ENCODE measurements at places on chromosomes 3 and 15. TPM values are rescaled to one million over a fixed set of nuclear protein-coding genes. Genes with fewer than 3 reads are reported as not detected.

TMC3 gene
- not detected for total RNA-seq

DNA sequence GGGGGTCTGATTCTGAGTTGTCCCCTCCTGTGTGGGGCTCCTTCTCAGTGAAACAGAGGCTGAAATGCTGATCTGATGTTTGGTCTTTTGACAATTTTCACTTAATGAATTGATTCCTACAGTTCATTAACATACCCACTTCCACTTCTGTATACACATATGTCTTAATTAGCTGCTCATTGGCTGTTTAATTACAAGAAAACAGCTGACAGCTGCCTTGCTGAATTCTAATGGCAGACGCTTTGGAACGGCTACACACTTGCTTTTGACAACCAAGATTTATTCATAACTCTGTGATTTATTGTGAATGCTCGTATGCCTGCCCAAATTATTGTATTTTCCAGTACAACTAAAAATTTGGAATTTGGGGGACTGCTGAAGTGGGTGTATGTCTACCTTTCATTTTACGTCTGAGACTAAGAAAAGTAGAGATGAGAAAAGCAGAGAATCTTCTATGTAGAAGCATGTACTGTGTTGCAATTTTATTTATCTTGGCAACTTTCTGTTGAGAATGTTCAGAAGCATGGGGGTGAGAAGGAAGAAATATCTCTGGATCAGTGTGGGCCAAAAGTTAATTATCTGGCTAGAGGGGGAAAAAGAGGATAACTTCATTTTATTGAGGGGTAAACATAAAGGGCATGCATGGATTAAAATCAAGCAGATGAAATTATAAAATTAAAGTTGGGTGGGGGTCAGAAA, 46.5 kb upstream of the ICE2 start:
- H3K36me3 ChIP-seq: no peaks in the 10 kb centered on the region
- H3K4me1 ChIP-seq: peaks cover 5% of the 10 kb centered on the region
- H3K4me3 ChIP-seq: no peak overlapping the region
- no peak for DNase-seq
- no peaks in the 10 kb centered on the region for H3K27me3 ChIP-seq

- H3K27me3 ChIP-seq: no peaks in the 10 kb centered on the region
- no peak overlapping the region for H3K27ac ChIP-seq
- H3K36me3 ChIP-seq: no peaks in the 10 kb centered on the region
- H3K4me3 ChIP-seq: no peak overlapping the region
- no peaks in the 10 kb centered on the region for H3K4me1 ChIP-seq
These were observed 189.2 kb downstream of the USP13 start for GRCh38 chr3:179842061-179842460.

DNA sequence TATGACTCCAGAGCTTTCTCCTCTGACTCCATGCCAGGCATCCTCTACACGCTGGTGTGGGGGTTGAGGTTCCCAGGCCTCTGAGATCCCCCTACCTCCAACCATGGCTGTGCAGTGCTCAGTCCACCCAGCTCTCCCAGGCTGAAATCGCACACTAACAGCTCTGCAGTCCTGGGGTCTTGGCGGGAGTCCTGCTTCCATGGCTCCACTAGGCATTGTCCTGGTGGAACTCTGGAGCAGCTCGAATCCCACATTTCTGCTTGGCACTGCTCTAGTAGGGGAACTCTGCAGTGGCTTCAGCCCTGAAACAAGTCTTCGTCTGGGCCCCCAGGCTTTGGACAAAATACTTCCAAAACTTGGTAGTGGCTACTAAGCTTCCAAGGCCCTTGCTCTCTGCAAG, 50.7 kb downstream of the ROPN1B start:
- no peak for DNase-seq
- H3K4me3 ChIP-seq: no peak overlapping the region
- H3K4me1 ChIP-seq: peaks cover 2% of the 10 kb centered on the region

CAV3 gene
- not detected for total RNA-seq

DNA sequence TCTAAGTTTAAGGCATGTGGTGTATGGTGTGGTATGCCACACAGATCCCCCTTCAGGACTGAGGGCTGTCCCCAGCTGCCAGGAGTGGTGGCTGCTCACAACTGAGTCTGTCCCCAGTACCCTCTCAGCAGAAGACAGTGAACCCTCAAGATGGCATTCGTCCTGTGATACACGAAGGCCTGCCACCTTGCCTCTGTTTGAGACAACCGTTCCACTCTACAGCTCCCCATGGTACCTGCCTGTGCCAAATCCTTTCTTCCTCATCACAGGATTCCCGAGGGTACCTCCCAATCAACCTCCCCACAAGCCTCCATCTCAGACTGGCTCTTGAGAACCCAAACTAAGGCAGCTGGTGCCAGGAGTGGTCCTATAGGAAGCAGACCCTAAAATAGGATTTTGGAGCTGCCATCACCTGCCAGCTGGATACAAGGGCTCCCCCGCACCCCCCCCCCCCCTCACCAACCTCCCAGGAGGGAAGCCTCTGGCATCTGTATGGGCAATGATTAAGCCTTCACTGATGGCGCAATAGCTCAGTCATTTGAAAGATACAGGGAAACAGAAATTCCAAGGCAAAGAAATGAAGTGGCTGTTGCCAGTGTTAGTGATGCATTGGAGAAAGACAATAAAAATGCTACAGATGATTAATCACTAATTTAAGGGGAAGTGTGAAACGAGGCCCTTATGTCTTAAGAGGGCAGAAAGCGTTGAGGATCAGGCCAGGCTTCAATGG, 230.0 kb upstream of the LYSMD4 start:
- no peaks in the 10 kb centered on the region for H3K36me3 ChIP-seq
- H3K4me1 ChIP-seq: peaks cover 4% of the 10 kb centered on the region
- H3K4me3 ChIP-seq: no peak overlapping the region
- no peak for DNase-seq

SSR3 gene
- 131 TPM for total RNA-seq

DNA sequence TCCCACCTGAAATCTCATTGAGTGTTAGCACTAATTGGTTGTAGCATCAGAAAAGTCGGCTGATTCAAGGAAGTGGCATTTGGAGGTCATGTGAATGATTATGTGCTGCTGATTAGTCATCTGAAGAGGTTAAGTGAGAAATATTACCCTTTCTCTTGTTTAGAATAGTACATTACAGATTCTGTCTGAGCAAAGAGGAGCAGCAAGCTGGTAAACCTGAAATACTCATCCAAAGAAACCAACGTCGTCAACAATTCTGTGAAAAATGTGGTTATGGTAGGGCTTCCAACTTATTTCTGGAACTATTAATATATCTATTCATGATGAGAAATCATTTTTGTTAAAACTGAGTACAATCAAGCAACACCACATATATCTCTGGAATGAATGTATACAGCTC, 1024.9 kb downstream of the TUSC7 start:
- H3K36me3 ChIP-seq: no peaks in the 10 kb centered on the region
- no peaks in the 10 kb centered on the region for H3K27me3 ChIP-seq
- no peak for DNase-seq

- no peaks in the 10 kb centered on the region for H3K36me3 ChIP-seq
- no peak for DNase-seq
- no peak overlapping the region for H3K27ac ChIP-seq
- H3K4me1 ChIP-seq: no peaks in the 10 kb centered on the region
These were observed 264.0 kb downstream of the KLF13 start for GRCh38 chr15:31590609-31591008.

CLDN1 gene
- total RNA-seq: 0.14 TPM

GANC gene
- 17.1 TPM for total RNA-seq

CELF6 gene
- 1.1 TPM for total RNA-seq

PLXNB1 gene
- 161 TPM for total RNA-seq

DNA sequence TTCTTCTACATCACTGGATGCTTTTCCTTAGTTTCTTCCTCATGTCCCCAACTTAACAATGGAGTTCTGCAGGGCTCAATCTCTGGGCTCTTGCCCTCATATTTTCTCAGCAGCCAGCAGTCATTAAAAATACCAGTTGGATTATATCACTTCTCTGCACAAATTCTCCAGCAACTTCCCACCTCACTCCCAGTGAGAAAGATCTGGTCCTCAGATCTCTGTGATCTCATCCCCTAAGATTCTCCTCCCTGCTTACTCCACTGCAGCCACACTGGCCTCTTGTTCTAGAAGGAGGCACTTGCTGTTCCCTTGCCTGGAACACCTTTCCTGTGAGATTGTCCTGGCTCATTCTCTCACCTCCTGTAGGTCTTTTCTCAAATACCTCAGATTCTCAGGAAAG, 6.1 kb downstream of the ERICH6 start:
- no peak for DNase-seq
- H3K27me3 ChIP-seq: peaks cover 6% of the 10 kb centered on the region
- H3K4me1 ChIP-seq: no peaks in the 10 kb centered on the region

HHLA2 gene
- not detected for total RNA-seq

DNA sequence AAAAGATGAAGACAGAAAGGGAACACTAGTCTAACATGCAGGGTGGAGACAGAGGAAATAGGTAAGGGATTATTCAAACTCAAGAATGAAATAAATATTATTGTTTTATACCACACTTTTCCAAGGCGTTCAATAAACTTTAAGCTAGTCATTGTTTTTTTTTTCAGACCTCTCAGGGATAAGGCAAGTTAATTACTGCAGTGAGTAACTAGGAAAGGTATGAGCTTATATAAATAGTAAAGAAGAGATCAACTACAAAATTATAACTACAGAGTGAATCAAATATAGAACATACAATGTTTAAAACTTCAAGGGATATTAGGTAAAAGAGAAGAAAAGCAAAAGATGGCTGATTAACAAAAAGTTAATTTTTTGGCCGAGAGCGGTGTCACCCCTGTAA, 31.5 kb upstream of the XXYLT1 start:
- no peak overlapping the region for H3K4me3 ChIP-seq
- H3K27ac ChIP-seq: peak overlapping the region; percentile 14
- H3K27me3 ChIP-seq: no peaks in the 10 kb centered on the region
- DNase-seq: no peak
- no peaks in the 10 kb centered on the region for H3K4me1 ChIP-seq

- H3K36me3 ChIP-seq: no peaks in the 10 kb centered on the region
- peak overlapping the region; percentile 55 for H3K4me3 ChIP-seq
- no peak overlapping the region for H3K27ac ChIP-seq
- DNase-seq: no peak
- peaks cover 9% of the 10 kb centered on the region for H3K4me1 ChIP-seq
- peaks cover 6% of the 10 kb centered on the region for H3K27me3 ChIP-seq
These were observed 23.5 kb upstream of the CLN6 start for GRCh38 chr15:68252925-68253534.

GRCh38 chr15:85837881-85838280, 43.2 kb upstream of the KLHL25 start:
- no peak for DNase-seq
- no peak overlapping the region for H3K4me3 ChIP-seq
- no peaks in the 10 kb centered on the region for H3K27me3 ChIP-seq

DNA sequence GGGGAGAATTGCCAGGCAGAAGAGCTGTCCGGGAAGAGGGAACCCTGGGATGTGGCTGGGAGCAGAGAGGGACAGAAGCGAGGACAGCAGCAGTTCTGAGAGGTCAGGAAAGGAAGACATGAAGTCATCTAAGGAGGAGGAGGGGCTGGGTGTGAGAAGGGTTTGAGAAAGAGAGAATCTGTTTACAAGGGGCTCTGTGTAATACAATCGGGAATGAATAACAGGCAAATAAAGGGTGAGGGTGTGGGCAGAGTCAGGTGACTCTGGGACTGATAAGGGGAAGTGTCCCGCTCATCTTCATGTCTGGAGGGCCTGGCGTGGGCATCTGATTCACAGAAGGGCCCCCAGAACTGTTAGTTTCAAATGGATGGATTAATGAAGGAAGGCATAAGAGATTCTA, 191.3 kb downstream of the XXYLT1 start:
- DNase-seq: no peak
- H3K4me1 ChIP-seq: peaks cover 28% of the 10 kb centered on the region
- H3K27me3 ChIP-seq: no peaks in the 10 kb centered on the region
- no peaks in the 10 kb centered on the region for H3K36me3 ChIP-seq

EPHA3 gene
- 22.1 TPM for total RNA-seq

DNA sequence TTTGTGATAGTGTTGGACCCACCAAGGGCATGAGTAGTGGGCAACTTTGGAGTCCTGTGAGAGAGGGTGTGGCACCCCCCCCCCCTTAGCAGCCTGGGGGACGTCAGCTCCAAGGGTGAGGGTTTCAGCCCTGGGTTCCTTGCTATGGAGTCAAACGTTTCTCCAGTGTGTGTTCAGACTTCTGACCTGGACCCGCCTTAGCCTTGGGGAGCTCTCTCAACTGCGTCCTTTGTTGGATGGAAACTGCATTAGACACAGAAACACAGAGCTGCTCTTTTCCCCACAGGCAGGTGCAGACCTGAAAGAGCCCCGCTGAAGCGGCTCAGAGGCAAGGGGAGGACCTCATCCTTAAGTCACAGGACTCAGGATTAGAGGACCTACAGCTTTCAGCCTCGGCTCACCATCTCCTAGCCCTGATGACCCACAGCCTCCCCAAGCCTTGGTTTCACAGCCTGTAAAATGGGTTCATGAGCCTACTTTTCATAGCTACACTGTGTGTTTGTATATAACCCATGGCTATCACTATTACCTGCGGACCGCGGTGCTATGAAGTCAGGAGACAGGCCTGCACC, 19.9 kb downstream of the ZNF710 start:
- H3K36me3 ChIP-seq: no peaks in the 10 kb centered on the region
- no peak overlapping the region for H3K27ac ChIP-seq
- H3K4me3 ChIP-seq: no peak overlapping the region
- no peak for DNase-seq

DOCK3 gene
- total RNA-seq: 5.0 TPM

PLA2G4E gene
- total RNA-seq: not detected

GRCh38 chr3:11610044-11610671, 33.6 kb downstream of the VGLL4 start:
- peak; percentile 69 for DNase-seq
- H3K4me1 ChIP-seq: peaks cover 95% of the 10 kb centered on the region

DNA sequence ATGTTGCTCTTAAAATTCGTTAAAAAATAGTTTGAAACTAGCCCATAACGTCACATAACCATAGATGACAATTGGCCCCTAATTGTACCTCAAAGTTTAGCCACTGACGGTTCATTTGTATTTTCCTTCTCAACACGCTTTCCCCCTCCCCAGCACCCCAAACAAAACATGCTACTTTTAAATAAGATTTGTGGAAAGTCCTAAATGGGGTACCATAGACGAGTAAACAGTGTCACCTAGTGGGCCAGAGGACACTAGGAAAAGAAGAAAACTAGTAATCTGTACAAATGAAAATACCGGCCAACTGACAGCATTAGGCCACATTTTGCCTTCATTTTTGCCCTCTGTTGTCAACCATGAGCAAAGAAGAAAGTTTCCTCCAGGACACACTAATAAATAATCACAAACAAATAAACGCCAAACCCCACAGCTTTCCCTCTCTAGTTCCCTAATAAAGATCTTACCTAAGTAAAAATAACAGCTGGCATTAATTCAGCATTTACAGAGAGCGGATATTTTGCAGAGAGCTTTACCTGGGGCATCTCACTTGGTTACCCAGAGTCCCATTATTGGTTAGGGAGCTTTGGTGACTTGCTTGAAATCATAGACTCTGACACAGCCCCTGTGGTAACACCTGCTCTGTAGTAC, 175.1 kb upstream of the ATP11B start:
- peaks cover 37% of the 10 kb centered on the region for H3K4me1 ChIP-seq
- H3K27ac ChIP-seq: no peak overlapping the region
- no peaks in the 10 kb centered on the region for H3K36me3 ChIP-seq
- DNase-seq: peak; percentile 19
- H3K27me3 ChIP-seq: no peaks in the 10 kb centered on the region
- H3K4me3 ChIP-seq: peak overlapping the region; percentile 44
